ENCODE measurements at places on chromosomes 6 and 20.
A peak's percentile ranks its signal among the peaks of the same experiment; 100 is the strongest.

GRCh38 chr6:72739368-72739779, 117.5 kb downstream of the KCNQ5 start:
- DNase-seq: no peak

- DNase-seq: no peak
Measured at GRCh38 chr6:25138934-25139415, 140.2 kb upstream of the CARMIL1 start.

GRCh38 chr6:108947114-108947854, 99.1 kb downstream of the ARMC2 start:
- DNase-seq: no peak

DNA sequence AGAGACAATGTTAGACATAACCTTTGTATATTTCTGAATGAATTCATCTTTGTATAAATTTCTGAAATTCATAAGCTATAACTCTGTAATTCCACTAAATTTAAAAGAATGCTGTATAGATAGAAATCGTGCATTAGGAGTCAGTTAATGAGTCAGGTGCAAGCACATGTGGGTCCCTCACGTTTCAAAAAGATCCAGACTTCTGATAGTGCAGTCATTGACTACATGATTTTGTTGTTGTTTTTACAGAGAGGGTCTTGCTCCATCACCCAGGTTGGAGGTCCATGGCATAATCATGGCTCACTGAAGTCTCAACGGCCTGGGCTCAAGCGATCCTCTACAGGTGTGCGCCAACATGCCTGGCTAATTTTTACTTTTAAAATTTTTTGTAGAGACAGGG, 14.6 kb downstream of the ESF1 start:
- no peak for DNase-seq

GRCh38 chr6:111566873-111567517, 38.7 kb downstream of the TRAF3IP2 start:
- no peak for DNase-seq

GRCh38 chr20:62208795-62209755, 11.0 kb downstream of the HRH3 start:
- peak; percentile 78 for DNase-seq

DNA sequence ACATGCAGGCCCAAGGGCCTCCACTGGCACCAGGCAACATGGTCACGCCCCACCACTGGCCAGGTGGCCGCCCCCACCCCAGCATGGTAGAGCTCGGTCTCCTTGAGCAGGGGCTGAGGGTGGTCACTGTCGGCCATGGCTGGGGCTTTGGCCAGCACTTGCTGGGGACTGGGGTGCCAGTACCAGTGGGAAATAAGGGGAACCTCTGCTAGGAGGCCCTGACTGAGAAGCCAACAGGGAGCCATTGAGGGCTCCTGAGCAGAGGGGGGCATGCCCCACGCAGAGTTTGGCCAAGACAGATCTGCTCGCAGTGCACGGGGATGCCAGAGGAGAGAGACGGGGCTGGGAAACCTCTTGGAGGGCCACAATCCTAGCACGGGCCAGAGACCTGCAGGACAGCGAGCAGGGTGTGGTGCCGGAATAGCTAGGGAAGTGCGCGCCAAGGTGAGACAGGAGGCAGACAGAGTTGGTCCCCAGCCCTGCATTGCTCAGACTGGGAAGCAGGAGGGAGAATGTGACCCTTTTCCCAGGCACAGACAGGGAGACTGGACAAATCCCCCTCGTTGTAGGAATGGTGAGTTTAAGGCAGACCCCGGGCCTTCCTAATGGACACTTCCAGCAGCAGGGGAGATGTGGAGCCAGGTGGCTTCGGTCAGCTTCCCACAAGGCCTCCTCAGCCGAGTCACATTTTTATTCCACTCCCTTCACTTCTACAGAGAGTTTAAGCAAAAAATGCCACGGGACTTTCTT, 179.0 kb upstream of the CST7 start:
- no peak for DNase-seq

- no peak for DNase-seq
Measured at GRCh38 chr20:32516583-32517517, 68.3 kb downstream of the NOL4L start.

GRCh38 chr6:73954881-73955280, 258.9 kb downstream of the CD109 start:
- no peak for DNase-seq

- DNase-seq: no peak
Measured at GRCh38 chr6:98958776-98959175, 11.0 kb upstream of the FBXL4 start.

GRCh38 chr6:73580247-73581149, 59.7 kb upstream of the EEF1A1 start:
- DNase-seq: peak; percentile 93

GRCh38 chr20:14220986-14221385, 116.4 kb downstream of the FLRT3 start:
- no peak for DNase-seq

DNA sequence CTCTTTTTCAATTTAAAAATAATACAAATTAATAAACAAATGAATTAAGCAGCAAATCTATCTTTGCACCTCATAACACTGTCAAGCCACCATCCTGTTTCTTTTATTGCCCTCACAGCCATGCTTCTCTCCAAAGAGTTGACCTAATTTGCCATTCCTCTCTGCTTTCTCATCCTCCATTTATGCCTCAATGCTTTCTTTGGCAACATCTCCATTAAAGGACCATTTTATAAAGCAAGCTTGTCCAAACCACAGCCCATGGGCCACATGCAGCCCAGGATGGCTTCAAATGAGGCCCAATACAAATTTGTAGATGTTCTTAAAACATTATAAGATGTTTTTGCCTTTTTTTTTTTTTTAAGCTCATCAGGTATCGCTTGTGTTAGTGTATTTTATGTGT, 26.4 kb upstream of the MEI4 start:
- DNase-seq: no peak

DNA sequence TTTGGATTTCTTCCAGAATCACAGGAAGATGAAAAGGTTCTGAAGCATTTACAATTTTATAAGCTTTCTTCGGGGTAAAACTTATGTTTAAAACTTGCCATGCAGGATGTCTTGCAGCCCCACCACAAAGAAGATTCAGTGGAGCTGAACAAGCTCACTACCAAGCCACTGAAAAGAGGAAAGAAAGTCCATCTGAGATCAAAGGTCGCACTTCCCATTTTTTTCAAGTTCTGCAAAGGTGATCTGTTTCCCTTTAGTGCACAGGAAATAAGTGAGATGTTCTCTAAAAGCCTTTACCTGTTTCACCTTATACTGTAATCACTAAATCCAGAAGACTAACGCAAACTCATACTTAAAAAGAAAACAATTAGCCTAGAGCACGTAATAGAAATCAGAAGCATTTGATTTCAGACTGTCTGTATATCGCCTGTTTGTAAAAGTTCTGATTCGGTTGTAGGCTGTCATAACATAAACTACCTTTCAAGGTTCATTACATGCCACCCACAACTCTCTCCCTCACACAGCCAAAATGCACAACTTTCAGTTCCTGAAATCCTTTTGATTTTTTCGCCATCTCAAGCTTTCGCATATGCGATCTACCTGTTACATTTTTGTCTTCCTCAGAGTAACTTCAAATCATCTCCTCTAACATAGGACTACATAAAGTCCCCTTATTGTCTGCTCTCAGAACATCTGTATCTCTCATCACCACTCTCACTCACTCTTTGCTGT, 1.8 kb downstream of the ECHDC1 start:
- no peak for DNase-seq

DNA sequence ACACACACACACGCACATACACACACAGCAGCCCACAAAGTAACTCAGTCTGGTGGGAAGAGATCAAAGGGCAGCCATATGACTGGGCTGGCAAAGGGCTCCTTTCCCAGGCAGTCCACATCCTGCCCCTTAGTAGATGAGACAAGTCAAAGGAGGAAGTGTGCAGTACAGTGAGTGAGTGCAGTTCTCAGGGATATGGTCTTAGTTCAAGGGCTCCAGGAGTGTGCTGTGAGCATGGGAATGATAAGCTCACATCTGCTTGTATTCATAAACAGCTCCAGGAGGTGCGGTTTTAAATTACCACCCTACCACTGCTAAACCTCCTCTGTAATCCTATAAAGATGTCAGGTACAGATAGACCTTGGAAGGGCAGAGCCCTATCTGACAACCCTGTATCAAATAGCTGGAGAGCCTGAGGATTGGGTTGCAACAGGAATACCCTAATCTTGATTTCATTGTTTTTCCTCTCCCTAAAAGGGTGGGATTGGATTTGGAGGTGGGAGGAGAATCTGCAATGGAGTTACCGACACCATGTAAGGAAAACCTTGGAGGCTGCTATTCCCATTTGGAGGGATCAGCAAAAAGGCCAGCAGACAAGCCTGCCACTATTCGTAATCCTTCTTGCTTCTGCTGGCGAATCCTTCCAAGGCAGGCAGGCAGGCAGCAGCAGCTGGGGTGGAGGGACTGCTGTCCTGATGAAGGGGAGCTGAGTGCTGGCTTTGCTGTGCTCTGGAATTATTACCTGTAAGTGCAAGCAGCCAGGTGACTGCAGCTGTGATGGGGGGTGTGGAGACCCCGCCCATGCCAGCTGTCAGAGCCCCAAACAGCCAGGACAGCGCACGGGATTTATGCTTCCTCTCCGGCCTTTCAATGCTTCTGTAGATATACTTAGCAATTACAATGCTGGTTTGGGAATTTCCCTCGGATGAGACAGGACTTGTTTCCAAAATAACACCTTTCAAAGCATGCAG, 342.7 kb downstream of the PRL start:
- peak; percentile 21 for DNase-seq

DNA sequence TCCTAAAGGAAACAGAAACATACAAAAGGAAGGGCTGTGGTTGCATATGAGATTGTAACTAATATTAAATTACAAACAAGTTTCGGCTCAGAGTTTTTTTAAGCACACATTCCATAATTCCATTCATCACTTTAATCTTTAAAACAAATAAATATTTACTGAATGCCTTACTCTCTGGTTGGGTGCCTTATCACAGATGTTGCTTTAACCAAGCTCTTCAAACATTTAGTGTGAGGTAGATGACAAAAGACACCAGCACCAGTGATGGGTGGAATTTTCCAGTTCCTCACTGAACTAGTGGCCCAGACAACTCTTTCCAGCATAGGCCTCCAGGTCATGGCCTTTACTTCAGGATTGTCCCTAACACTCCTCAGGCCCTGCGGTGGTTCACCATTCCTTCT, 58.7 kb downstream of the ARHGAP18 start:
- DNase-seq: no peak

- DNase-seq: no peak
Measured at GRCh38 chr6:110399219-110400071, 15.9 kb downstream of the DDO start.

GRCh38 chr20:24296477-24297261, 172.8 kb upstream of the SYNDIG1 start:
- no peak for DNase-seq

- no peak for DNase-seq
Measured at GRCh38 chr6:30908700-30909099, 693 bp downstream of the GTF2H4 start.

DNA sequence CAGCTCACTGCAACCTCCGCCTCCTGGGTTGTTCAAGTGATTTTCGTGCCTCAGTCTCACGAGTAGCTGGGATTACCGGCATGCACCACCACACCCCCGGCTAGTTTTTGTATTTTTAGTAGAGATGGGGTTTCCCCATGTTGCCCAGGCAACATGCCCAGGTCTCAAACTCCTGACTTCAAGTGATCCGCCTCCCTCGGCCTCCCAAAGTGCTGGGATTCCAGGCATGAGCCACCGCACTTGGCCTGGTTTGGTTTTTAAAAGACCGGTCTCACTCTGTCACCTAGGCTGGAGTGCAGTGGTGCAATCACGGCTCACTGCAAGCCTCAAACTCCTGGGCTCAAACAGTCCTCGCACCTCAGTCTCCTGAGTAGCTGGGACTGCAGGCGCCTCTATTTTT, 40.1 kb downstream of the VSTM2L start:
- no peak for DNase-seq

GRCh38 chr6:106799031-106799894, 169.9 kb downstream of the QRSL1 start:
- DNase-seq: no peak

GRCh38 chr6:39365281-39366074, 43.0 kb upstream of the KCNK16 start:
- no peak for DNase-seq

DNA sequence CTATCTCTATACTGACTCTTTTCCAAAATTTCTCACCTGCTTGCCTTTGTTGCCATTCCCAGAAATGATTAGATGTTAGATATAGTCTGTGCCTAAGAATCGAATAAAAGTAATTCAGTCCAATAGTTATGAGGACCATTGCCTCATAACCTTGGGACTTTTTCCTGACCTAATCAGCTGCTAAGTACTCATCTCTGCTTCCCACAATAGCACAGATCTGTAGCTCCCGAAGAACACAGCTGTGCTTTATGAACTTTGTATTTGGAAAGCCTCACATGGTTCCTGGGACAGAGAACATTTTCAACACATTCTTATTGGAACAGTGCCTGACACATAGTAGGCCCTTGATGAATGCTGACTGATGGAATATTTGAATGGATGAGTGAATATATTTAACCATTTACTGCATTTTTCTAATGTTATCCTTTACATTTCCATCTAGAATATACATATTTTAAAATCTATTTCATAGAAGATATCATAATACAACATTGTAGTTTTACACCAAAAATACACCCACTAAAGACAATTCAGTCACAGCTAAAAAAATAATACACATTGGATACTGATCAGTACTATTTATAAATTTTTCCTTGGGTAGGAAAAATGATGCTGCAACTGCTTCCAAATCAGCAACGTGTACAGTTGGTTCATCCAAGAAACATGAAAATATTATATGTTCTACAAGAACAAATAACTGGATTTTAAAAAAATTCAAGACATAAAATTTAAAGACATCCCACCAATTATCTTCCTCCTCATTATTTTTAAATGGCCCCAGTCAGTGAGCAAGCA, 53.9 kb downstream of the HS3ST5 start:
- DNase-seq: no peak

GRCh38 chr6:88072462-88072861, 24.8 kb downstream of the SPACA1 start:
- DNase-seq: no peak

DNA sequence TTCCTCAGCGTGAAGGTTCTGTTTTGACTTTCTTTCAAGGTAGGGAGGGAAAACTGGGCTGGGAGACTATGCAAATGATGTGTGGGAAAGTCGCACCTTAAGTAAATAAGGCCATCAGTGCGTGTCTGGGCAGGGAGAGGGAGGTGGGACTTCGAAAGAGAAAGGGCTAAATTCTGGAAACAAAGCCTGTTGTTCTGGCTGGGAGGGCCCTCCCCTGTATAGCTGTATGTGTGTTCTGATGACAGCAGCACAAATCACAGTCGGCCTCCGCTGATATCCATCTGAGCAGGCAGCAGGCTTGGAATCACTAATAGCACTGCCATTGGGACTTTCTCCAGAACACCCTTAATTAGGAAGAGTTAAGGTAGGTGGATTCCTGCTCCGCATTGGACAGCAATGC, 19.2 kb downstream of the JAG1 start:
- DNase-seq: no peak

- no peak for DNase-seq
Measured at GRCh38 chr20:17895641-17896171, 72.9 kb downstream of the SNX5 start.

GRCh38 chr6:140871911-140872310, 1260.8 kb upstream of the GJE1 start:
- DNase-seq: no peak

- DNase-seq: no peak
Measured at GRCh38 chr6:70395301-70395672, 18.0 kb upstream of the FAM135A start.

- DNase-seq: no peak
Measured at GRCh38 chr6:38499529-38500096, 140.1 kb downstream of the BTBD9 start.
